ENCODE measurements at places on chromosomes 1 and 21.

GRCh38 chr1:226603022-226603857 is 54.7 kb downstream of the STUM start:
- DNase-seq: peak; percentile 28

- no peak for DNase-seq
Observed at GRCh38 chr1:228204958-228205357, 2.9 kb upstream of the OBSCN start.

DNA sequence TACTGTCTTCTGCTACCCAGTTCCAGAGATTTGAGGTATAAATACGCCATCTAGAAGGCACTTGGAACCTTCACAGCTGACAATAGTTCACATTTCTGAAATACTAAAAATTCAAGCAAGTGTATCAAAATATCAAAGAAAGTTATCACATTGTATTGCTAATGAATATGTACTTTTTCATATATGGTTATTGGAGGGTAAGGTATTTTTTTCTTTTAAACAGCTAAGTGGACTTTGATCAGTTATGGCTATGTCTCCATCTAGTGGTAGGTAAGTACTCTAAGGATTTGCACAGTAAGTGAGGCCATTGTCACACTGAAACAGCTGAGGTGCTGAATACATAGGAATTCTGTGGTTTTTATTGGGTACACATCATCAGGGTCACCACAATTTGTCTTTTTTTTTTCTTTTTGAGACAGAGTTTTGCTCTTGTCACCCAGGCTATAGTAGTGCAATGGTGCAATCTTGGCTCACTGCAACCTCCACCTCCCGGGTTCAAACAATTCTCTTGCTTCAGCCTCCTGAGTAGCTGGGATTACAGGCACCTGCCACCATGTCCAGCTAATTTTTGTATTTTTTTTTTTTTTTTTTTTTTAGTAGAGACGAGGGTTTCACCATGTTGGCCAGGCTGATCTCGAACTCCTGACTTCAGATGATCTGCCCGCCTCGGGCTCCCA is 49.1 kb upstream of the CR2 start:
- peak; percentile 85 for DNase-seq

- no peak for DNase-seq
Observed at GRCh38 chr1:63807046-63807445, 33.2 kb downstream of the ROR1 start.

- no peak for DNase-seq
Observed at GRCh38 chr1:46175243-46175642, 356 bp downstream of the TSPAN1 start.

DNA sequence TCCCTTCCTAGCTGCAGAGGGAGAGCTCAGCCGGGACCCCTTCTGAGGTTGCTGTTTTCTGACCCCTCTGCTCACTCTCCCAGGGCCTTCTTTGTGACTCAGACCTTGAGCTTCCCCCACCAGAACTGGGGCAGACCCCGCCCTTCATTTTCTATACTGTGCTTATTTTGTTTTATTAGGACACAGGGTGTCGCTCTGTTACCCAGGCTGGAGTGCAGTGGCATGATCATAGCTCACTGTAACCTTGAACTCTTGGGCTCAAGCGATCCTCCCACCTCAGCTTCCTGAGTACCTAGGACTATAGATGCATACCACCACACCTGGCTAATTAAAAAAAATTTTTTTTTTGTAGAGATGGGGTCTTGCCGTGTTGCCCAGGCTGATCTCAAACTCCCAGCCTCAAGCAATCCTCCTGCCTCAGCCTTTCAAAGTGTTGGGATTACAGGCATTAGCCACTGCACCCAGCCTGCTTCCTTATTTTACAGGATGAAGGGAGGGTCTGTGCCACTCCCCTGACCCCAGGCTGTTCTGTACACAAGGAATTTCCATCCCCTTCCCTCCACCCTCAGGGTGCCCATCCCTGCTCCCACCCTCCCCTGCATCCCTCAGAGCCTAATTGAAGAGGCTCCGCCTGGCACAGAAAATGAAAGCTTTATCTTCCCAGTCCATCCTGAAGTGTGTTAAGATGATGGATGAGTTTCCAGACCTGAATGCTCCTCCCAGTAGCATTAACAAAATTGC is 195.2 kb upstream of the POU3F1 start:
- no peak for DNase-seq

DNA sequence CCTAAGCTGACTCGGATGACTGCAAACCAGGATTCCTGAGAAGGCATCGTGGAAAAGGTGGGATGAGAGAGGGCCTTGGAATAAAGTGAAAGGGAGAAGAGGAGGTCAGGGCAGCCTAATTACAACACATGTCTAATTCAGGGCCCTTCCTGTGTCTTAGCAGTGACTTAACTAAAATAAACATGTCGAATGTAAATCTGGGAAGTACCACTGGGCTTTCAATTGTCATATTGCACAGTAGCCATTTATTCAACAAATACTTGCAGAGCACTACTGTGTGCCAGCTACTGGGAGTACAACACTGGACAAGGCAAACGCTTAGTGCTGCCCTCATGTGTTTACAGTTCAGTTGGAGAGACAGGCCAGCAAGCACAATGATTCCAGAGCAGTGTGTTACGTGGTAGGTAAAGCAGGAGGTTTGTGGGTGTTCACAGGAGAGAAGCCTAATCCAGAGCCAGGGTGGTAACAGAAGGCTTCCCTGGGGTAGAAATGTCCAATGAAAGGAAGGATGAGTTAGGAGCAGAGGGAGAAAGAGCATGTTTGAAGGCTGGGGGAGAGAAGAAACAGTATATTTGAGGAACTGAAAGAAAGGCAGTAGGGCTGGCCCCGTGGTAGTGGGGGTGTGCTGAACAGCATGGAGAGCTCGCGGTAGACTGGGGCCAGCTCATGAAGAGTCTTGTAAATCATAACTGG is 38.0 kb upstream of the RASAL2 start:
- DNase-seq: peak; percentile 17

- no peak for DNase-seq
Observed at GRCh38 chr1:55316947-55317662, 101.9 kb upstream of the USP24 start.

DNA sequence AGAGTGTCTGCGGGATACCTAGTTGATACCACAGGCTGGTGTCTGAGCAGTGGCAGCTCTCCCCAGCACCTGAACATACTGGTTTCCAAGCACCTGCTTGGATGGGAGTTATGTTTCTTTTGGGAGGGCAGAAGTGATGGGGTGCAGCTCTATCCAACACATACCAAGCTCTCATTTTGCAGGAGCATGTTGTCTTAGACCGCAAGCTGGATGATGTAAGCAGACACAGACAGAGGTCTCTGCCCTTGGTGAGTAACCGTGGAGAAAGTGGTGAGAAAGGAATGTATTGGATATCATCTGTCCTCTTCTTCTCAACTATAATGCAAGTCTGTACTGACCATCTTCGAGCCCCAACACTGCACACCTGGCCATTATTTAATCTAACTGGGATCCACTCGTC is 37.4 kb downstream of the ZNF496 start:
- DNase-seq: no peak

DNA sequence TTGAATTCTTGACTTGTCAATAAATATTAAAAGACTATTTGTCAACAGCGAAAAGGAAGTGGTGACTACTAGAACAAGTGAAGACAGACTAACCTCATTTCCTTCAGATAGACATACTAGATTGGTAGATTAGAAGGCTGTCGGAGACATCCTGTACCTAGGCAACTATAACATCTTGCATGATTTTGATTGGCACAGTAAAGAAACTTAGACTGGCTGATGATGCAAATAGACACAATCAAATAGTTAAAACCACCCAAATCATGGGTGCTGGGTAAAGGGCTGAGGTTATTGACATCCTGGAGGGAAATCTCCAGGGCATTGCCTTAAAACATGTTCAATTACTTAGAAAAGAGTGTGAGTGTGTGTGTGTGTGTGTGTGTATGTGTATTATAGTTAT is 85.9 kb upstream of the EDEM3 start:
- no peak for DNase-seq

DNA sequence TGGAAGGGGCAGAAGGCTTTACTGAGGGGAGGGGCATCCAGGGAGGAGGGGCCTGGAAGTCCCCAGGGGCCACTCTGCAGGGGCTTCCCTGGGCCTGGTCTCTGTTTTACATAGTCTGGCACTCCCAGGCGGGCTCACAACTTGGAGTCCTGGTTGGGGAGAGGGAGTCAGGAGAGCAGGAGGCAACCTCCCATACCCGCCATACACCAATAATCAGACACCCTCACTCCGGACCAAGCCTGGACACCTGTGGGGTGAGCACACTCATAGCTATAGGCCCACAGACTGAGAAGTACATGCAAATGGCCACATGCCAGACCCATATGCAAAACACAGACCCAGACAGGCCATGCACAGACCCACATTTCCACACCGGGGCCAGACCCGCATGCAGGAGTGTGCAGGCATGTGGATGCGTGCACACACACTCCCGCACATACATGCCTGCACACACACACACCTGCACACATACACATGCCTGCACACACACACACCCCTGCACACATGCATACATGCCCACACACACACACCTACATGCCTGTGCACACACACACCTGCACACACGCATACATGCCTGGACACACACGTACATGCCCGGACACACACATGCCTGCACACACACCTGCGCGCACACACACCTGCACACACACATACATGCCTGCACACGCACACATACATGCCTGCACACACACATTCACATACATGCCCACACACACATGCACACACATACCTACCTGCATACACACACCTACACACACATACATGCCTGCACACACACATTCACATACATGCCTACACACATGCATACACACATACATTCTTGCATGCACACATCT is 89.5 kb upstream of the RUNX3 start:
- no peak for DNase-seq

GRCh38 chr21:45517249-45518065 is 24.8 kb downstream of the SLC19A1 start:
- no peak for DNase-seq

DNA sequence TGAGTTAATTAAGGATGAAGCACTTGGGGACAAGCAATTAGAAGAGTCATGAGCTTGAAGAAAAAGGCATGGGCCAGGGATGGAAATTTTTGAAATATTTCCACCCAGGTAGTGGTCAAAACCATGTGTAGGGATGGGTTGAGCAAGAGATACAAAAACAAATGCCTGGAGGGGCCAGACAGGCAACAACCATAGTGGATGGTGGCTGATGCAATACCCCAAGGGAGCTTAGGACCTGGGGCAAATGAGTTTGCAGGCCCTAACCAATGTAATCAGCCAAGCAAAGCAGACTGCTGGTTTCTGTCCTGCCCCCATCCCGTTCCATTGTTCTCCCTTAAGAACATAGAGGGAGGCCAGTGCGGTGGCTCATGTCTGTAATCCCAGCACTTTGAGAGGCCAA is 119.1 kb upstream of the FGGY start:
- DNase-seq: no peak

- DNase-seq: no peak
Observed at GRCh38 chr1:57470036-57470435, 46.2 kb upstream of the DAB1 start.

GRCh38 chr1:248792342-248792741 is 33.4 kb downstream of the SH3BP5L start:
- DNase-seq: no peak

GRCh38 chr1:98688110-98688739 is 26.7 kb downstream of the SNX7 start:
- no peak for DNase-seq

Measured in MM.1S (cell line).